ENCODE measurements at places on chromosomes 12 and 14.

DNA sequence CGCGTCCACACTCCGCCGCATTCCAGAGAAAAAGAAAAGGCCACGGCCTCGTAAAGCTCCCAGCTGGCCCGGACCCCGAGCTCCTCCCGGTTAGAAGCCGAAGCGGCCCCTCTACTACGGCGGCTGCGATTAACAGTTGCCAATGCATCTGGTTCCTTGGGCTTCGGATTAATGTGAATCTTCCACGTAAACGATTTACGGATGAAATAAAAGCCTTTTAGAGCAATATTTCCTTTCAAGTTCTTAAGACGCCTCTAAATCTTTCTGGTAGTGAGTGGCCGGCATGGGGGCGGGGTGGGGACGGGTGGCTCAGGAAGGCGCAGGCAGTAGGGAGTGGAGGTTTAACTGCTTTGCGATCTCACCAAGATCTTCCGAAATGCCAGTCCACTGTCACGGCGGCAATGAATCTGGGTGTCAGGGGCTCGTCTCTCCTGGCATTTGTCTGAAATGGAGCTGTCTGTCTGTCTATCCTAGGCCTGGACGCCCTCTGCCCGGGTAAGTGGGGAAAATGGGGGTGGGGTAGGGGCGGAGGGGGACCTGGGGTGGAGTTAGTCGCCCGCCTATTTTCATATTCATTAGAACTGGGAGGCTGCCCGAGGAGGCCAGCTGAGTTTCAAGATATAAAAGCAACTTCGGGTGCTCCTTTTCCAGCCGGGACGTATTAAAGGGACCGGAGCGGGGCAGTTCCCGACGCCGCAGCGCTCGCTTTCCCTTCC is 413 bp upstream of the ALX1 start:
- DNase-seq: no peak

GRCh38 chr12:70852416-70853150 is 68.0 kb downstream of the PTPRR start:
- no peak for DNase-seq

- DNase-seq: no peak
These were observed 48.8 kb upstream of the HSPB8 start for GRCh38 chr12:119129827-119130434.

- peak; percentile 64 for DNase-seq
These were observed 210.3 kb downstream of the TMTC2 start for GRCh38 chr12:82896979-82897378.

GRCh38 chr14:20792556-20792955 is 10.1 kb downstream of the RNASE1 start:
- no peak for DNase-seq

DNA sequence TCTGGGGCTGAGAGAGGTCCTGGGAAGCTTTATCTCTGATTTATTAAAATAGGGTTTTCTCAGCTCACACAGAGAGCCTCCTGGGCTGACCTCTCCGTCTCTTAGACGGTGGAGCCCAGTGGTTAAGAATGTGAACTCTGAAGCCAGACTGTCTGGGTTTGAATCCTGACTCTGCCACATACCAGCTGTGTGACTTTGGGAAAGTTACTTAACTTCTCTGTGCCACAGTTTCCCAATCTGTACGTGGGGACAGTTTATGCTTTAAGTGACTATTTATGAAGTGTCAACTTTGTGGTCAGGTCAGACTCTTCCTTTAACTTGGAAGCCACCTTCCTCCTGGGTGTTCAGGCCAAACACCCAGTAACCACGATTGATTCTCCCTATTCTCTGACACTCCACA is 290.9 kb downstream of the AACS start:
- no peak for DNase-seq

- no peak for DNase-seq
These were observed 127.1 kb downstream of the ITPR2 start for GRCh38 chr12:26705851-26706250.

DNA sequence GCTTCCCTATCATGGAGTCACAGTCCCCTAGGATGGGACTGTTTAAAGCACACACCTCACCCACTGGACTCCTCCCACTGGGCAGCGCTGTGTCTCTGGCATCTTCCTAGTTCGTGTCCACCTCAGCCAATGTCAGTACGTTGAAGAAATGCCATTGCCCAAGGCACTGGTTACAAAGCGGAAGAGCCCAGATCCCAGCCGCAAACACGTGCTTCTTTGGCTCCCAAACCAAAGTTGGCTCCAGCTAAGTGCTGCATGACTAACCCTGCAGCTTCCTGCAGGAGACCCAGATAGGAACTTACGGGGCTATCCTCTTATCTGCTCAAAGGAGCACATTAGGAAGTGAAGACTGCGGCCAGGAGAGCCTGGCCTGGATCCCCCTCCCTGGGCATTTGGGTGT is 9.3 kb downstream of the SYNE3 start:
- peak; percentile 97 for DNase-seq

Measured in amniotic epithelial cell (primary cell).